ENCODE measurements at places on chromosomes 4 and X. TPM values are rescaled to one million over a fixed set of nuclear protein-coding genes. Genes with fewer than 3 reads are reported as not detected.

The TEX13D gene
- not detected for total RNA-seq

The CENPVL1 gene
- total RNA-seq: not detected

The DCAF8L1 gene
- total RNA-seq: not detected

The XPNPEP2 gene
- 3.7 TPM for total RNA-seq

The ATP1B4 gene
- not detected for total RNA-seq

The TLR10 gene
- 0.61 TPM for total RNA-seq

The MAB21L2 gene
- total RNA-seq: not detected

The CYTL1 gene
- total RNA-seq: not detected

The DMD gene
- total RNA-seq: 37.0 TPM
